ENCODE measurements at places on chromosomes 5 and 9.

DNA sequence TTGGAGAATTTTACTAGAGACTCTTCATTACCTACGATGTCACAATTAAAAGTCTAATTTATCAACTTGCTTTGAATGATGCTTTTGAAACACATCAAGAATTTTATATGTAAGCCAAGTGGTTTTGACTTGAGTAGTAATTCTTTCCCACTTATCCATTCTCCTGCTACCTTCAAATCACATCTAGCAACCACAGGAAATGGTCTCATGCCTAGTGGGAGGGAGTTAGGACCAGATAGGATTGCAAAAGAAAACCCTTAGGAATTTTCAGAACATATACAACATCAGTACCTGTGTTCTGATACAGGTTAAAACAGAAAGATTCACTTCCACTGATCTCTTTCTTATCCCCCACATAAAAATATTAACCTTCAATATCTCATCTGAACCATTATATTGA is 260.4 kb downstream of the CWC27 start:
- DNase-seq = no peak

GRCh38 chr5:177146891-177147638 is 13.5 kb downstream of the NSD1 start:
- DNase-seq = no peak

GRCh38 chr9:78032730-78033457 is 1.3 kb upstream of the GNAQ start:
- no peak for DNase-seq

DNA sequence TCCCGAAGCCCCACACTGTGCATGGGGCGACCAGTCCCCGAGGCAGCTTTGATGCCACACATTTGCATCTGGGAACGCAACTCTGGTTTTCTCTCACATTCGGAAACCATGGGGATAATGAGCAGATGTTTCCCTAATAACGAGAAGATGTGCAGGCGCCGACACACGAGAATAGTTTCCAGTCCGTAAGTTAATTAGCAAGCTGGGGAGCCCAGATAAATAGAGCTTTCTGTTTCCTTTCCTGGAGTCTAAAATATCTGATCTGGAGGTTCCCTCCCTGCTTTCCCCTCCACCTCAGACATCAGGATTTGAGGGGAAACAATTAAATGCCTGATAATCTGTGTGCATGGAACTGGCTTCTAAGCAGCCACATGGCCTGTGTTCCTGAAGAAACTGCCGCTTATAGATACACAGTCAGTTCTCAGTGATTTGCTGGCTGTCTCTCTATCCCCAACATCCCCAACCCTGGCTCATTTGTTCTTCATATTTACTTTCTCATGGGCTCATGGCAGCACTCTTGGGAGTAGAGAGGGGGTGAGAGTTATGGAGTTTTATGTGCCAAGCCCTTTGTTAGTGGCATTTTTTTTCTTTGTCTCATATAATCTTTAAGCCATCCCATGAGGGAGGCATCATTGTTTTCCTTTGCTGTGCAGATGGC is 62.8 kb downstream of the PDZD2 start:
- no peak for DNase-seq

DNA sequence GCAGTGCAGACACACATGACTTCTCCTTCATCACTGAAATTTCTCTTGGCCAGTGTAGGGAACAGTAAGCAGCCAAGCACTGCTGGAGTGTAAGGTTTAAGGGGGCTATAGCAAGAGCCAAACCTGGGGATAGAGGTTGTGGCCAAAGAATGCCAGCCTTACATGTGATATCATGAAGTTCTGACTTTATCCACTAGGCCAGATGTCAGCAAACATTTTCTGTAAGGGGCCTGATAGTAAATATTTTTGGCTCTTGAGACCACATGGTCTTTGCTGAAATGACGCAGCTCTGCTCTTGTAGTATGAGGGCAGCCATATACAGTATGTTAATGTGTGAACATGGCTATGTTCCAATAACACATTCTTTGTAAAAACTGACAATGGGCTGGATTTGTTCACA is 29.7 kb upstream of the FYB1 start:
- DNase-seq = no peak

- DNase-seq = no peak
These were observed 207.4 kb downstream of the PAPPA start for GRCh38 chr9:116360989-116361388.

DNA sequence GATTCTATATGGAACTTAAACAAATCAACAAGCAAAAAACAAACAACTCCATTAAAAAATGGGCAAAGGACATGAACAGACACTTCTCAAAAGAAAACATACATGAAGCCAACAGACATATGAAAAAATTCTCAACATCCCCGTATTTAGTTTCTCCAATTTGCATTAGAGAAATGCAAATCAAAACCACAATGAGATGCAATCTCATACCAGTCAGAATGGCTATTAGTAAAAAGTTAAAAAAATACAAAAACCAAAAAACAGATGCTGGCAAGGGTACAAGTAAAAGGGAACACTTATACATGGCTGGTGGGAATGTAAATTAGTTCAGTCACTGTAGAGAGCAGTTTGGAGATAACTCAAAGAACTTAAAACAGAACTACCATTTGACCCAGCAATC is 342.1 kb upstream of the NUDT12 start:
- DNase-seq = no peak

DNA sequence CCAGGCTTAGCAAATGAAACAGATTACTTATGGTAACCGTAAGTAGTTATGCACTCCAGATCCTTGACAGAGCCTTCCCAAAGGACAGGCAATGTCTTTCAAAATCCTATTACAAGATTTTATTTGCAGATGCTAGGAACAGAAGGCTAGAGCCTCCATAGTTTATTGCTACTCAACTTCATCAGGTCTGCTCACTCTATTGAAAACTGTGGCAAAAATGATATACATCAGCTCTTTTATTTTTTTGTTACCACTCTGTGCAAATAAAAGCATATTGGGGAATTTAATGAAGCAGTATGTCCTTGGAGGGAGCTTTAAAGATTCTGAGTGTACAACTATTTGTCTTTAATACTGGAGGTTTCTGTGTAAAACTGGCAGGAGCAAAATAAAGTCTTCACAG is 46.5 kb downstream of the SLC44A1 start:
- DNase-seq = no peak

DNA sequence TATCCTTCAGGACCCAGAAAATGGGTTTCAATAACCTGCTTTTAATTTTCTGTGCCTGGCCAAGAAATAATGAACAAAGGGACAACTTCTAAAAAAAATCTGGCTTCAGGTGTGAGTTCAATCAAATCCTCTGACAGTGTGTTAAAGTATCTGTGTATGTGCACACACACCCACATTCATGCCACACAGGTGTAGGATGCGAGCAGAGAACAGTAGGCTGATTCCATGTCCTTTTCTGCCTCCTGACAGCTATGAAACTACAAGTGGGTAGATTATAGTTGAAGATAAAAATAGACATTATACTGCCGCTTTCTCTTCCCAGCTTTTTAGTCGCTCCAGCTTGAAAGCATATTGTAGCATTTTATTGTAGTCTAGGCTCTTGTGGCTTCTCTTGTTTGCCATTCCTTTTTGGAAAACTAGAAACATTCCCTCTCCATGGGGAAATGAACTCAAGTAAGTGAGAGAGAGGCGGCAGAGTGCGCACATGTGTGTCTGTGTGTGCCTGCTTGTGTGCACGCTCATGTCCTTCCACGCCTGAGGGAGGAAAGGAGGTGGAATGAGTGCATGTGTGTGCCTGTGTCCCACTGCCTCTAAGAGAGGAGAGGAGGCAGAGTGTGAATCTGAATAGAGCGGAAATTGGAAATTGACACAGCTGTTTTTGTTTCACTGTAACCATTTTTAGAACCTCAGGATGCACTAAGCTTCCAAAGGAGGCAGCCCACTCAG is 273.0 kb downstream of the ELAVL2 start:
- DNase-seq = no peak

DNA sequence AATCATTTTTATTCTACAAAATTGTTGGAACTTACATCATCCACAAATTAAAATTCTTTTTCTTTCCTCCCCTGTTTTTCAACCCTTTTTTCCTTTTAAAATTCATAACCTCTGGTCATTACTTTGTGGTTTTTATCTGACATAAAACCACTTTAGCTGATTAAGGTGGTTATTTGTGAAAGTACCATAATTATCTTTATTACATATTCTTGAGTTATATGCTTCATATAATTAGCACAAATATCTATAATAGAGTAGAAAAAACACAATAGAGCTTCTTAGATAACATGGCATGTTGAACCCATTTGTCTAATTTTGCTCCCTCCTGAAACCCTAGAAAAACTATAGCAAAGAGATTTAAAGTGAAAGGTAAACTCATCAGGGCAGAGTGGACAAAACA is 22.9 kb upstream of the PPIC start:
- DNase-seq = no peak

DNA sequence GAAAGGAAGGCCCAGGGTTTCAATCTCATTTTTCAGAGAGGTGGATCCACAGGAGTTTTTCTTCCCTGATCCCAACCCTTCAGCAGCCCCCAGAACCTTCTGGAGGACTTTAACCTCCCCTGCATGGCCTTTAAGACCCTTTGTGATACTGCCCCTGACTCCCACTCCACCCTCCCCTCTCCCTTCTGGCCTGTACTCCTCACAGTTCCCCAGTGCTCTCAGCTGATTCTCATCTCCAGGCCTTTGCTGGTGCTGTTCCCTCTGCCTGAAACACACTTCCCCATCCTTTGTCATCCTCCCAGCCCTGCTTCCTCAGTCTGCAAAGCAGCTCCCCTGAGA is 18.5 kb downstream of the NEURL1B start:
- DNase-seq = no peak

DNA sequence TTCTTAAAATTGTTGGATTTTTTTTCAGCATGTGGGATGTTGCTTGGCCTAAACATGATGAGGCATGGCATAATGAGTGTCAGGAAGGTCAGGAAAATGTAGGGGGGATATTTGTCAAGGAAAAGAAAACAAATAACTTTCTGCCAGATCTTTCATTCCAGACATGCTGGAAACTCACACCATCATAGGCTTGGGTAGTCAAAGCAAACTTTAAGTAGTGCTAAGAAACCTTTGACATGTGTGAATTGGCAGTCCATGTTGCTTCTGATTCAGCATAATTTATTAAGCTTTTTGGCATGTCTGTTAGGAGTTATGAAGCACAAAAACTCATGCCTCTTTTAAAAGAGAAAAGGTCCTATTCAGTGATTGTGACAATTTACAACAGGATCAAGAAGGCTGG is 61.3 kb upstream of the MTAP start:
- DNase-seq = no peak

DNA sequence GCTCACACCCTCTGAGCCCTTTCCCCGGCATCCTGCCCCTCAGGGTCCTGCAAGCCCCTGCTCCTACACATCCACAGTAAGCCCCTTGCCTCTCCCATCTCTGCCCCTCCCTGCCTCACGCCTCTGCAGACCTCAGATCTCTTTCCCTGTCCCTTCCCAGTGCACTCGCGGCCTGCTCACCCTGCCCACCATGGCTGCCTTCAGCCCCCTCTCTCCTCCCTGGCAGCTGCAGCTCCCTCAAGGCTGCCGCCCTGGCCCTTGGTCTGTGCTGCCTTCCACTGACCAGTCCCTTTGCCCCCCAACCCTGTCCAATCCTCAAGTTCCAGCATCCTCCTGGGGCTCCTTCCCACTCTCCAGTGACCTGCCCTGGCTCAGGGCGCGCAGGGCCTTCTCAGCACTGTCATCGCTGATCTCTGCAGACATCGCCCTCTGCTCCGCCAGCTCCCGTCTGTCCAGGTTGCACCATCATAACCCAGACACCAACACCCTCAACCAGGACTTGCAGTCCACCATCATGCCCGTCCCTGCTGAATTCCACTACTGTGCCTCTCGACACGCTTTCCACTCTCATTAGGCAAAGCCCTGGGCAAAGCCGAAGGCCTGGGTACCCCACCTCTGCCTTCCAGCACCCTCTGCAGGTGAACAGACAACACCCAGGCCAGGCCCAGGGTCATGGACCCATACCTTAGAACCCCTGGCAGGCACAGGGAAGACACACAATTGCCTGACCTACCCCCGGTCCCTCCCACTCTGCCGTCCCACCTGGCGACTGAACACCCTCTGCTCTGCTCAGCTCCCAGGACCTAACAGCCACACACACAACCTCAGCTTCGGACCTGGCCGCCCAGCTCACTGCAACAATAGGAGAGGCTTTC is 97.8 kb upstream of the RUFY1 start:
- DNase-seq = no peak

GRCh38 chr5:75536694-75537360 is 25.1 kb downstream of the POLK start:
- DNase-seq = no peak

- DNase-seq = no peak
These were observed 4.2 kb upstream of the TRIM52 start for GRCh38 chr5:181265092-181265671.

DNA sequence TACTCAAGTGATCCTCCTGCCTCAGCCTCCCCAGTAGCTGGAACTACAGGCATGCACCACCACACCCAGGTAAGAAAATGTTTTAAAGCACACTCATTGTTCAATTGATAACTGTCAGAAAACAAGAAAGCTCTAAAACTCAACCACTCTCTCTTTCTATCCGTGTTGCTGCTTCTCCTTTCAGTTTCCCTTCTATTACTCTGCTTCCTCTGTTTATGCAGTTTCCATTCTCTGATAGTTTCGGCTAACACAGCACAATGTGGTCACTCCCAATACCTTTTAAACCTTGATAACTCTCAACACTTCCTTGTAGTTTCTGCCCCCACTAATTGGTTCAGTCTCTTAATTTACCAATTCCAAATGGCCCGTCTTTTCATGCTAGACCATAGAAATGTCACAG is 59.2 kb upstream of the NR4A3 start:
- DNase-seq = no peak

DNA sequence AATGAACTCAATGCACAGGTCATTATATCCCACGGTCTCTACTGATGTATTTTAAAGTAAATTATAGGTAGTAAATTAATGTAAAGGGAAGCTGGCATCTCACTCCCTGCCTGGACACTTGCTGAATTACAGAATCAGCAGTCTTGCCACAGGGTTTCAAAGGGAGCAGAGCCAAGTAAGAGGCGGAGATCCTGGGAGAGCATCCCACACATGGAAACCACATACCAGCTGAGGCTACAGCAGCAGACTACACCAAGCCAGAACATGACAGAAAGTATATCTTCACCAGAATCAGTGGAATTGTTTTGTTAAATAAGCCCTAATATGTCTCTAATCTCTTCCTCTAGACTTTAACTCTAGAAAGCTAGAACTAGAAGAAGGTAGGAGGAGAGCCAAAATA is 1689.2 kb upstream of the WWC1 start:
- DNase-seq = no peak

GRCh38 chr5:126741361-126741760 is 35.6 kb upstream of the LMNB1 start:
- DNase-seq = no peak

DNA sequence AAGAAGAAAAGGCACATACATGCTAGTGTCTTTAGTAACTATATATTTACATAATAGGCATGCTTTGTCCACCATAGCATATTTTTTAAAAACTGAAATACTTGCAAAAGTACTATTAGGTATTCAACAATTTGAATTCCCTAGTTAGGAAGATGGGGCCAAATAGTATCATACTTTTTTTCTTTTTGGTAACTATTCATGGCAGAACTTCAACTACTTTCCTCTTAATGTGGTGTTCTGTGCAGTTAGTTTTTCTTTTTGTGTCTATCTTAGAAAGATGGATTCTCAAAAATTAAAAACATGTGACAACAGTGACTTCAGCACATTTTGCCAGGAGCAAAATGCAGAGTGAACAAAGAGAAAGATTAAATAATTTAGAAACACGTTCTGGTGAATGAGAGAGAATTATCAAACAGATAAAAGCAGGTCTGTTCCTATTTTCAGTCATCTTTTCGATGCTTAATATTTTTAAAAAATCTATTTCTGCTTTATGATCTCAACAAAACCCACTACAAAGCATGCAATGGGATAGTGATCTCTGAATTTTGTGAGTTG is 341.1 kb downstream of the ARL15 start:
- DNase-seq = no peak

Data from activated naive CD8-positive, alpha-beta T cell treated with anti-CD3 and anti-CD28 coated beads, Interleukin-2, amount 10 ng/mL, durations not matched to agents 7 days and 5 days (primary cell).